Subcutaneous adipose tissue (tissue), 4 donors: ENCODE measurements at places on chromosomes 12 and 14. TPM values are rescaled to one million over a fixed set of nuclear protein-coding genes. Genes with fewer than 3 reads are reported as not detected.

The KIAA0586 gene
- 18.6 TPM for total RNA-seq

The SLC22A17 gene
- 1.8 TPM for total RNA-seq

The PTPRR gene
- 1.3 TPM for total RNA-seq

The METAP2 gene
- total RNA-seq, result 75.4 TPM

The C14orf93 gene
- 6.8 TPM for total RNA-seq

The ACOT4 gene
- total RNA-seq, result 3.5 TPM
